Lung microvascular endothelial cell (primary cell): ENCODE measurements at places on chromosomes 1 and 21. TPM values are rescaled to one million over a fixed set of nuclear protein-coding genes. Genes with fewer than 3 reads are reported as not detected.

Gene KCNT2
- under 0.01 TPM in 2 replicates for total RNA-seq

Gene CTBS
- 3.1 and 4.6 TPM in 2 replicates for total RNA-seq

Gene GMEB1
- total RNA-seq, result 3.7 and 6.3 TPM in 2 replicates

Gene PCAT6
- total RNA-seq, result not detected in 2 replicates

Gene PRAMEF9
- not detected in 2 replicates for total RNA-seq

Gene VWA1
- total RNA-seq, result 2.2 and 5.0 TPM in 2 replicates

Gene UBASH3A
- total RNA-seq, result not detected in 2 replicates

Gene AVPR1B
- total RNA-seq, result not detected in 2 replicates

Gene LAPTM5
- total RNA-seq, result 33.8 and 66.7 TPM in 2 replicates

Gene KCNA3
- total RNA-seq, result not detected in 2 replicates

Gene SPRR1A
- total RNA-seq, result not detected in 2 replicates

Gene SSU72
- total RNA-seq, result 49.3 and 50.8 TPM in 2 replicates

Gene CFAP141
- not detected in 2 replicates for total RNA-seq

Gene SLC39A1
- 80.0 and 117 TPM in 2 replicates for total RNA-seq

Gene FABP3
- total RNA-seq, result 0.20 and 0.87 TPM in 2 replicates

Gene CELA2B
- not detected in 2 replicates for total RNA-seq

Gene TSPAN1
- 0.22 TPM in 1 of 2 replicates, not detected in the other for total RNA-seq

Gene IFNAR1
- 13.1 and 19.2 TPM in 2 replicates for total RNA-seq

Gene CCDC185
- not detected in 2 replicates for total RNA-seq

Gene DYNLT5
- total RNA-seq, result 0.22 and 0.40 TPM in 2 replicates

Gene NTMT2
- total RNA-seq, result not detected in 2 replicates

Gene NR0B2
- not detected in 2 replicates for total RNA-seq

Gene WNT2B
- 0.44 and 0.79 TPM in 2 replicates for total RNA-seq

Gene SLAMF1
- total RNA-seq, result not detected in 2 replicates

Gene FAM72C
- total RNA-seq, result 0.20 and 0.44 TPM in 2 replicates

Gene HLCS
- 12.3 and 12.4 TPM in 2 replicates for total RNA-seq

Gene ARMH1
- total RNA-seq, result under 0.01 TPM in 1 of 2 replicates, not detected in the other

Gene FAM177B
- not detected in 2 replicates for total RNA-seq

Gene HES2
- 7.3 and 19.8 TPM in 2 replicates for total RNA-seq

Gene PDE9A
- total RNA-seq, result 1.3 and 4.0 TPM in 2 replicates

Gene KPRP
- not detected in 2 replicates for total RNA-seq

Gene FALEC
- total RNA-seq, result not detected in 2 replicates
